Germinal center (tissue), 1 donor: ENCODE measurements at places on chromosomes 4 and X.

DNA sequence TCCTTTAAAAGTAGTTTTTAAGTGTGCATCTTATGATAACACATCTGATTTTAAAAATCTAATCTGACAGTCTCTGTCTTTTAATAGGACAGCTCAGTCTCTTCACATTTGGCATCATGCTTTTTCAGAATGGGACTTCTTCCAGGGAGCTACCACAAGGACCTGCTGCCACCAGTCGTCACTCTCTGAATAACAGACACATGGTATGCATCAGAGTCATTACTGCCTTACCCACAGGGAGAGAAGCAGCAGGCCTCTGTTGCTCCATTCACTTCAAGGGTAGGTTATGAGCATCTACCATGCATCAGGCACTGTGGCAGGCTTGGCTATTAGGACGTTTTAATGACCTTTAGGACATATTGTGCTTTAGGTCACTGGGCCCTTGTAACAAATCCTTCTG lies 50.0 kb upstream of the AFAP1 start:
- DNase-seq: no peak

DNA sequence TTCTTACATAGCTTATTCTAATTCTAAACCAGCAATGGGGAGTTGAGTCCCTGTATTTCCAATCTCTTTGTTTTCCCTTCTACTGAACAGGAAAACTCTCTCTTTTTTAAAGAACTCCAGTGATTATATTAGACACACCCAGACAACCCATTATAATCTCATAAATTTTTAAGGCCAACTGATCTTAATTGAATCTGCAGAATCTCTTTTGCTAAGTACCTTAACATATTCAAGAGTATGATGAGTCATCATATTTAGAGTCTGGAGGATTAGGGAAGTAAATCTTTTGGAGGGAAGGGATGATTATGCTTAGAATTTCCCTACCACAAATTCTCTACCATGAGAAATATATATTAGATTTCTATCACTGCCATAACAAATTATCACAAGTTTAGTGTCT lies 705.1 kb downstream of the CENPC start:
- no peak for DNase-seq

DNA sequence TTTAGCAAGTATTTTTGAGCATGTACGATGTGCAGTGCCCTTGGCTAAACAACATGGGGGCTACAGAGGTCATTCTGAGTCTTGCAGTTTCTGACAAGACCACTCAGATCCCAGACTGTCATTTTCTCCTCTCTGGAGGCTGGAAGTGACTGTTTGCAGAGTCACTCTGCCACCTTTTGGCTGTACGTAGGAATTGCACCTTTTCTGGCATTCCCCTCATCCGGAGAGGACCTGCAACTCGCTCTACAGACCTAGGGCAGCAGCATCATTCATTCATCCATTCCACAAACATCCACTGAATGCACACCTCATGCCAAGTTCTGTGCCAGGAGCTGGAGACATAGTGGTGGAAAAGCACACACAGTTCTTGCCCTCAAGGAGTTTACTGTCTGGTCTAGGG lies 160.4 kb upstream of the GPR101 start:
- no peak for DNase-seq

DNA sequence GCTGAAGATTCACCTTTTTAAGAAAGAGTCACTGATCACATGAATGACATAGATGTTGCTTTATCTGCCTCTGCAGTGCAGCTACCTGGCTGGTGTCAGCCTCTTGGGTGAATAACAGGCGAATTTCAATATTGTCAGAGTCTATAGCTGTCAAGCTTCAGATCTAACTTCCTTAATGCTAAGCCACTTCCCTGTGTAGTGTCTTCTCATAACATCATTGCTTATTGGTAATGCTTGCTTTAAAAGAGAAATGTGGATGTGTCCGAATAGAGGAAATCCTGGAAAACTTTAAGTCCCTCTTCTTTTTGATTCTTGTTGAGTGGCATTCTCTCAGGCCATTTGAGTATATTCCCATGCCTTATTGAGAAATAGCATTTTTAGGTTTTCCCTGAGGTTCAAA lies 7.3 kb upstream of the IGFBP7 start:
- no peak for DNase-seq

- no peak for DNase-seq
Observed at GRCh38 chr4:169665046-169665737, 44.8 kb downstream of the CLCN3 start.

DNA sequence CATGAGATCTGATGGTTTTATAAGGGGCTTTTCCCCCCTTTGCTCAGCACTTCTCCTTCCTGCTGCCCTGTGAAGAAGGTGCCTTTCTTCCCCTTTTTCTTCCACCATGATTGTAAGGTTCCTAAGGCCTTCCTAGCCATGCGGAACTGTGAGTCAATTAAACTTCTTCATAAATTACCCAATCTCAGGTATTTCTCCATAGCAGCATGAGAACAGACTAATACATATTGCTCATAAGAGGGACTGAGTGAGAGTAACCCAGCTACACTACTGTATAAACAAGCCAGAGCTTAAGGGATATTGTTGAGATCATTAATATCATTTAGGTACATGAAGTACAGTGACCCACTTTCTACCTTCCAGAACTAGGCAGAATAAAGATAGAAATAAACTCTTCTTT lies 102.9 kb downstream of the TEX13A start:
- DNase-seq: no peak

GRCh38 chrX:39176105-39176504 lies 374.8 kb downstream of the MID1IP1 start:
- DNase-seq: no peak

DNA sequence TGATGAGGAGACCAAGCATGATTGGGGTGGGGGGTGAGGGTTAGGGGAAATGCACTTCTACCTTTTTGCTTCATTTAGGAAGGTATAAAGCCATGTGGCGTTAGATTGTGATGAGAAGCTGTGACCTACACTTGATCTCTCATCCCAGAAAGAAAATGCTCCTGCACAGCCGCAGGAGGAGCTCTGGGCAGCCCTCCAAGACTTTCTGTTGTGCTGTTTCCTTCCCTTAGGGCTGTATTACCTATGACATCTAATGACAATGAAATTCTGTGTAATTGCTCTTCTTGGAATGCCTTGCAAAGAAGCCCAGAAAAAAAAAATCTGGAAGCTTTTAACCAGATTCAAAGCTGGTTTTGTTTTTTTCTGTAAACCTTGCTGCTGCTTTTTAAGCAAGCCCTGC lies 13.4 kb downstream of the PRPS2 start:
- DNase-seq: no peak

DNA sequence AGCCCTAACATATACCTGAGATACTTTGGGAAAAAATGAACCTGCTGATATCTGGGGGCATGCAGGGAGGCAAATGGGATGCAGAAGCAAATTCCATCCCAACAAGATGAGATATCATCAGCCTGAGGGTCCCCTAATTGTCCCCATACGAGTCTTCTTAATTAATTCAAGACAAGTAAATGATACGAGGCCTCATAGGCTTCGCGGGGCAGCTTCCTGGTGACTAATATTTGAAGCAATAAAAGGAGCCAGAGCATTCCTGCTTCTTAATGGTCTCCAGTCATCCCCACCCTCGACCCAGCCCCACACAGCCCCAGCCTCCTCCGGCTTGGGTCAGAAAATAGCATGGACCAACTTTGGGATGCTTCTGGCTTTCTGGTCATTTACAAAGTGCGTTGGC lies 99.6 kb upstream of the MSX1 start:
- no peak for DNase-seq

- no peak for DNase-seq
Observed at GRCh38 chr4:55530691-55531090, 16.0 kb downstream of the CLOCK start.

GRCh38 chr4:113976741-113977525 lies 2.5 kb downstream of the ARSJ start:
- no peak for DNase-seq

DNA sequence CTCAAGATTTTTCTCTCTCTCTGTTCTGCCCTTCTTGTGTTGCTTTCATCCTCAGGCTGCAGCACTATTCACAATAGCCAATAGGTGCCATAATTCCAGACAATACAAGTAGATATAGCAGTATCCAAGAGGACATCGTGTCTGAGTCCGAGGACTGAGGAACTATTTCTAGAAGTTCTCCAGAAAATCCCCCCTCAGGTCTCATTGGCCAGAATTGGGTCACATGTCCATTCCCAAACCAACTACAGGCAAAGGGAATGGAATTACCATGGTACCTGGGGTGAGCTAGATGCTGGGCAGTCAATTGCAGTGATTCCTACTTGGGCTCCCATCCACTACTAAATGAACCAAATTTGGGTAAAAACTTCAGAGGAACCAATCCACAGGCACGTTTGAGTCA lies 301.9 kb upstream of the RASGEF1B start:
- no peak for DNase-seq

DNA sequence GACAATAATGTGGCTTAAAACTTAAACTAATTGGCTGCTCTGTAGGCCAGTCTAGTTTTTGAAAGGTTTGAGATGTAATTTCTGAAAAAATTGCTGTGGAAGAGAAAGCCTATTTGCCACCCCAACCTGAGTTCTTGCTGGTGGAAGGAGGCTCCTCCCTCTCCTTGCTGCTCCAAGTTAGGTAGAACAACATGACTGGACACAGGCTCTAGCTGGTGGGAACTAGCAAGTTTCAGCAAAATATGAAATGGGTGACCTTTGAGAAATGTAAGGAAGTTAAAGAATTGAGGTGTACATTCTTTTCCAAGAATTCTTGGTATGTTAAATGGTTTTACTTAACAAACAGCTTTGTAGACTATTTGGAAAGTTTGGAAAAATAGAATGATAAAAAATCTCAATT lies 8.0 kb downstream of the RPL34 start:
- DNase-seq: no peak

- peak; percentile 42 for DNase-seq
Observed at GRCh38 chr4:101791182-101791558, 640 bp downstream of the BANK1 start.

- no peak for DNase-seq
Observed at GRCh38 chr4:177177541-177178081, 132.1 kb upstream of the NEIL3 start.

- DNase-seq: no peak
Observed at GRCh38 chr4:157271166-157271869, 50.8 kb downstream of the GRIA2 start.

DNA sequence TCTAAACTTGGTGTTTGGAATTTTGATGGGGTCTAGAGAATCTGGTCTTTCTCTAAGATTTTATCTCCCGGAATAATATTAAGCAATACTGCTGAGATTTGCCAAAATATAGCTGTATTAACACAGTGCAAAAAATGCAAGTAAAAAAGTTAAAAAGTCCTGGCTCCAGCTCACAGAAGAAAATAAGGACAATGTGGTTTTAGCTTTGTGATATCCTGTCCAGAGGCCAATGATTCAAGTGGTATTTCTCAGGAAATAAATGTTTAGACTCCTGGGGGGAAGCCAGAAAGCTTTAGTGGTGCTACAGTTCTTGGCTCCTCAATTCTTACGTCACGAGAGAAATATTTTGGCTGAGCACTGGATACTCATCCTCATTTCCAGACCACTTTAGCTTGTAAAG lies 40.9 kb upstream of the IL13RA2 start:
- DNase-seq: no peak

GRCh38 chr4:73445383-73446335 lies 9.6 kb downstream of the AFP start:
- DNase-seq: no peak

DNA sequence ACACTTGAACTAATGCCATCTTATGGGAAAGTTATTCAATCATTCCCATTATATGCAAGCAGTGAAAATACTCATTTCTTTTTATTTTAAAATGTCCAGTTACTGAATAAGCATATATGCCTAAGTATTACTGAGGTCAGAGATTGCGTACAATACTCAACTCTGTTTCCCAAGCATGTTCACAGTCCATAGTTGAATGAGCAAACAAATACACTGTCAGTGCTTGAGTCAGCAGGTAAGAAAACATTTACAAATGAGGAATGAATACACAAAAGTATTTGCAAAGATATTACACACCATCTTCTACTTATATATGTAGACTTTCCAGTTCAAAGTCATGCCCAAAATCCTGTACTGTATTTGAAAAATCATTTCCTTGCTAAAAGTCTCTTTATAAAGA lies 74.1 kb downstream of the TSPAN5 start:
- DNase-seq: no peak

DNA sequence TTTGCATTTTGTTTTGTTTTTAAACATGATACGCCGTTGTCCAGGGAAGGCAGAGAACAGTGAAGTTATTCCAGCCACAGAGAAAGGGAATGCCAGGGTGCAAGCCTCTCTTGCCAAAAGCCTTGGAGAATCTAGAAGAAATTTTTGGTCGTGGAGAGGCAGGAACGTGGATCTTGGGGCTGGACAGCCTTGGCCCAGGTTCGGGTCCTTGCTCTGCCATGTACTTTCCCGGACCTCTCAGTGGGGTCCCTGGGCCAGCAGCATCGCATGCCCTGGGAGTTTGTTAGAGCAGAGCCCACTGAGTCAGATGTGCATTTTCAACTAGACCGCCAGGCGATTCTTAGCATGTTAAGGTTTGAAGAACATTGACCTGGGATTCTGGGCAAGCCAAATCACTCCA lies 18.6 kb downstream of the FAM9A start:
- DNase-seq: no peak

DNA sequence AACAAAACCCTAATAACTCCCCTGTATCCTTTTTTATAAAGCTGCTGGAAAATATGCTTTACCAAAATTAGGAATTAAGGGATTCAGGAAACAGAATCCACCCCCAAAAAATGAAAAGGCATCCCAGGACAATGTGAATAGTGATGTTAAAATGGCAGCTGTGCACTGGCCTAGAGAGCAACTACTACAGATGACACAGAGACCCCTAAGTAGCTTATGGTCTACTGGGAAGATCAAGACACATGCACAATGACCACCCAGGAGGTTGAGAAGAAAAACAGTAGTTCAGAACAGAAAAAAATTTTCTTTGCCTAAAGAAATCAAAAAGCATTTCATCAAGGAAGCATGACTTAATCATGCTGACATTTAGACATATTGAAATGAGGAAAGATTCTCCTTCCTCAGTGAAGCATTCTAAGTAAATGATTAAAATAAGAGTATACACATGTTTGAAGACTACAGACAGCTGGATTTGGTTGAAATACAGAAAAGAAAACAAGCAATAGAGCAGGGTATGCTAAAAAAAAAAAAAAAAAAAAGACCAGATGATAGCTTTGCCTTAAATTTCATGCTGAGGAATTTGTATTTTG lies 117.3 kb downstream of the WDFY3 start:
- DNase-seq: no peak

DNA sequence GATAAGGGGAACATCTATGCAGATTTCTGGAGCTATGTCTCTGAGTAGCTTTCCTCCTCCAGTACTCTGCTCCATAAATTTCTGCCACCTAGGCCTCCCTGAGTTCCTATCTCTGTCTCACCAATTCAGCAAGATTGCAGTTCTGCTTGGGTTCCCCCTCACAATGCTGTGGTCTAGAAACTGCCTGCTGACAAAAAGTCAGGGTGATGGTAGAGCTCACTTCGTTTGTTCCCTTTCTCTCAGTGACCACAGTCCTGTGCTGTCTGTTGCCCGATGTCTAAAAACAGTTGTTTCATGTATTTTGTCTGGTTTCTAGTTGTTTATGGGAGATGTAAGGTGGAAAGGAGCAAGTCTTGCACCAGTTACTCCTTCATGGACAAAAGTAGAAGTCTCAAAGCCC lies 41.1 kb downstream of the AMMECR1 start:
- no peak for DNase-seq

GRCh38 chr4:87716371-87717265 lies 66.5 kb downstream of the DMP1 start:
- no peak for DNase-seq
